Ecto neural progenitor cell (in vitro differentiated cells): ENCODE measurements at places on chromosomes 1 and 21.

DNA sequence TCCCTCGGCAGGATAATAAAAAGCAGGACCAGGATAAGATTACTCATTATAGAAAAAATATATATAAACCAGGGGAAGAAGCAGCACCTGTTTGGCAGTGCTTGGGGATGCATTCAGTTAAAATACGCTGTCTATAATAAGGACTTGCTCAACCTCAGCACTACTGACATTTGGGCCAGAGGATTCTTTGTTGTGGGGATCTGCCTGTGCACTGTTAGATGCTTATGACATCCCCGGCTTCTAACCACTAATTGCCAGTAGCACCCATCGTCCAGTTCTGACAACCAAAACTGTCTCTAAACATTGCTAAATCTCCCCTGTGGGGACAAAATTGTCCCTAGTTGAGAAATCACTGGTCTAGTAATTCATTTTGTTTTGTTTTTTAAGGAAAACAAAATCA, 242.1 kb downstream of the SLC45A1 start:
- no peak for DNase-seq

- DNase-seq = no peak
These were observed 17.3 kb downstream of the METTL13 start for GRCh38 chr1:171798765-171799164.

DNA sequence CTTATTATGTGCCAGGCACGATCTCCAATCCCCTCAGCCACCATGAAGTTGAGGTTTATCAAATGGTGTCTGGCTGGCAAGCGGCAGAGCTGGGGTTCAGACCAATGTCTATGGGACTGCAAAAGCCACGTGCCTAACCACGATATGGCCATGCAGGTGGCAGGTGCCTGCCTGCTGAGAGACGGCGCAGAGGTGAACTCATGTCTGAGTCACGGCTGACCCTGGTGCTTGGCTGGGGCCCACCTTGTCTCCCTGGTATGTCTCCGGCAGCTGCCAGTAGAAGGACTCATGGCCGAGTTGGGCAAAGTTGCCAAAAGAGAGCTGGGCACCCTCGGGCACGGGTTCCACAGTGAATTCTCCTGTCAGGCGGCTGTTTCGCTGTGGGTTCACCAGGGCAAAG, 59.9 kb downstream of the LDLRAD2 start:
- no peak for DNase-seq

DNA sequence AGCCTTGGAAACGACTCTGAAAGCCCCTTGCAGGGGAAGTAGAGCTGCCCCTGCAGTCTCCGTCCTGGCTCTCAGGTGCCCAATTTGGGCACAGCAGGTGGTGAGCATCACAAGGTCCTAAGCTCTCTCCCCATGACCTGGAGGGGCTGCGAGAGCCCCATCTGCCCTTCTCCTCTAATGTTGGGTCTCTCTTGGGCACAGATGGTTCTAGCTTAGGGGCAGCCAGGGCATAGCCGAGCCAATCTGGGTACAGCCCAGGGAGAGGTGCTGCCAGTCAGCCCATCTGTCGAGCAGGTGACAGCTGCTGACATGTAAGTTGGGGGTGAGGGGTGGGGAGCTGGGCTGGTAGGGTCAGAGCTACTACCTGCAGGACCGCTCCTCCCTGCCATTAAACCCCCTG, 50.7 kb downstream of the SYT2 start:
- DNase-seq = no peak

- no peak for DNase-seq
These were observed 5.5 kb upstream of the PLEKHM2 start for GRCh38 chr1:15678578-15678977.

- no peak for DNase-seq
These were observed 27.4 kb downstream of the PIGM start for GRCh38 chr1:160004425-160004824.

GRCh38 chr1:226731257-226731893, 7.7 kb downstream of the ITPKB start:
- no peak for DNase-seq

GRCh38 chr1:86487131-86487810, 18.5 kb downstream of the CLCA1 start:
- no peak for DNase-seq

DNA sequence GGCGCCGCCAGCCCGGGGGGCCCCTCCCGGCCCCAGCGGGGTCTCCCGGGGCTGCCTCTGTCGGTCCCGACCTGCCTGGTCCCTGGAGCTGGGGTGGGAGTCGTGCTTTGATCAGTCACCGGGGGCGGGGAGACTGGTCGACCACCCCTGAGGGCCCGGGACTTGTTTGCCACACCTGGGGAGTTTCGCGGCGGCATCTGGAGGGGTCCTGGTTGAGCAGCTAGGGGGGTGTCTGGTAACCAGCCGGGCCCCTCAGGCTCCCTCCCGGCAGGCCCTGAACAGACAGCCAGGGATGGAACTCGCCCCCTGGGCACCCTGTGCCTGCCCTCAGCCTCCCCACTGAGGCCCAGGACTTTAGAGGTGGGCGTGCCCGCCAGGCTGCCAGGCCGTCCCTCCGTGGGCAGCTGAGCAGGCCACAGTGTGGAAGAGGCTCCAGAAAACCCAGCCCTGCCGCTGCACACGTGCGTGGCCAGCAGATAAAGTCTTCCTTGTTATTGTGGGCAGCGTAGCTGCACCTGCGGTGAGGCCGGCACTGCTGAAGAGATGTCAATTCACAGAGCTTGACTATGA, 13.3 kb upstream of the SAMD11 start:
- DNase-seq = peak; percentile 45

DNA sequence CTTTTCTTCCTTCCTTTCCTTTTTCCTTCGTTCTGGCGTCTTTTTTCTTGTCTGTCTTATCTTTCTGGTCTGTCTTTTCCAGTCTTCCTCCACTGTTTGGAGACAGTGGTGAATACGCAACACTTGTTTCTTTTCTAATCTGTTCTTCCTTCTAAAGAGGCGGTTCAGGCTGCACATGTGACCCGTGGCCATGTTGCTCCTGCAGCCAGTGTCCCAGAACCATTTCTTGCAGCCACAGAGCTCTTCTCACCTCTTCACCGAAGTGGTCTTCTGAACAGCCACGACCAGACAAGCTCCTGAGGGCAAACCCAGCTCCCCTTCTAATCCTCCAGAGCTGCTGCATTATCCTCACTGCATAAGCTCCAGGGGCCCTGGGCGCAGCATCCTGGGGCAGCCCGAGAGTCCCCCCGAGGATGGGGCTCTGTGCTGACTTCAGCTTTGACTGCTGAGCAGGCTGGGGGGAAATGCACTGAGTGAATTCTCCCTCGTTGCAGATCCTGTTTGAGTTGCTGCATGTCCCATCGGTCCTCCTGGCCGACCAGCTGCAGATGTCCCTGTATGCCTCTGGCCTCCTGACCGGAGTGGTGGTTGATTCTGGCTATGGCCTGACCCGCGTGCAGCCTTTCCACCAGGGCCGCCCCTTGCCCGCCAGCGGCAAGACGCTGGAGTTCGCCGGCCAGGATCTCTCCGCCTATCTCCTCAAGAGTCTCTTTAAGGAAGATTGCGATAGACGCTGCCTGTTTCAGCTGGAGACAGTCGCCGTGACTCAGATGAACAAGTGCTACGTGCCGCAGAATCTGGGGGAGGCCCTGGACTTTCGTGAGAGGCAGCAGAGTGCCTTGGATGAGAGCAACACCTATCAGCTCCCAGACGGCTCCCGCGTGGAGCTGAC, 70.4 kb downstream of the ACTL8 start:
- DNase-seq = no peak

DNA sequence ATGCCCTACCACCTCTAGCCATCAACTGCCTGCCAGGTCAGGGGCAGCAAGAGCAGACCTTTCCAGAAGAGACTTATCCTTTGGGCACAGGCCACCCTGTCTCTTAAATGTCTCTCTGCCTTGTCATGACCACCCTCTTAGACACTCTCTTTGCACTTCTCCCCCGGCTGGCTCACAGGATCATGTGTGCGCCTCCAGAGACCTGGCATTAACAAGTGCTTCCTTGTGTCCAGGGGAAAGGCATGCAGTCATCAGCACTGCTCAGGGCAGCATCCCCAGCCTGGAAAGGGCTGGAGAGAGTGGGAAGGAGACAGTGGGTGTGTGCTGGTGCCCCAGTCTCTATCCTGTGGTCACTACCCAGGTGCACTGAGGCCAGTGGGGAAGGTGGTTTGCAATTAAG, 85.2 kb upstream of the TLR5 start:
- no peak for DNase-seq

- no peak for DNase-seq
These were observed 722 bp downstream of the LZIC start for GRCh38 chr1:9942399-9942938.

DNA sequence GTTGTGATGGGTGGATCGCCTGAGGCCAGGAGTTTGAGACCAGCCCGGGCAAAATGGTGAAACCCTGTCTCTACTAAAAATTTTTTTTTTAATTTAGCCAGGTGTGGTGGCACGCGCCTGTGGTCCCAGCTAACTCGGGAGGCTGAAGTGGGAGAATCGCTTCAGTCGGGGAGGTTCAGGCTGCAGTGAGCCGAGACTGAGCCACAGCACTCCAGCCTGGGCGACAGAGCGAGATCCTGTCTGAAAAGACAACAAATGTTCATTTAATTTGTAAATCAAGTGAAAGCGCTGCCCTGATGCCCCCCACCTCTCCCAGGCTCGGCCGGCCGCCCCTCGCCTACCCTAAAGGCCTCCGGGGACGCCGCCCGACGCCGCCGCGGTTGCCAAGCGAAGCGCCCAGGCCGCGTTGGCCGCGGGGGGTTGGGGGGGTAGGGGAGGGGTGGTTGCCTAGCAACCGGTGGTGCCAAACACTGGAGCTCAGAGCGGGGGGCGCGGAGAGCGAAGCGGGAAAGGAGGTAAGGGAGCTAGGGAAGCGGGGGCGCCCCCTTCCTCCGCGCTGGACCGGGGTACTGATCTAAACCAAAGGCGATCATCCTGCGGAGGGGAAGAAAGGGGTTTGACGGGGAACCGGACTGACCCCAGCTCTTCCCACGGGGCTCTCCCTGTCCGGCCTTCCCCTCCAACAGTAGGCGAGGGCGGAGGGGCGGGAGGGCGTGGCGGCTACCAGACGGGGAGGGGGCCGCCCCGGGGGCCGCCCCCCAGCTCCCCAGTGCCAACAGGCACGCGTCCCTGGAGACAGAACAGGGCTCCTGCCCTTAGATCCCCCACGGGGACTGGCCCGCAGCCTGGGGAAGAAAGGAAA, at the start of gene TEKT2:
Gene TEKT2 (plus strand): TSS at position 460 of the 862 bp plus-strand sequence. CDS start 828 bp downstream, outside the sequence.
- DNase-seq = peak; percentile 94

GRCh38 chr1:32276032-32276782, 15.7 kb upstream of the HDAC1 start:
- no peak for DNase-seq

DNA sequence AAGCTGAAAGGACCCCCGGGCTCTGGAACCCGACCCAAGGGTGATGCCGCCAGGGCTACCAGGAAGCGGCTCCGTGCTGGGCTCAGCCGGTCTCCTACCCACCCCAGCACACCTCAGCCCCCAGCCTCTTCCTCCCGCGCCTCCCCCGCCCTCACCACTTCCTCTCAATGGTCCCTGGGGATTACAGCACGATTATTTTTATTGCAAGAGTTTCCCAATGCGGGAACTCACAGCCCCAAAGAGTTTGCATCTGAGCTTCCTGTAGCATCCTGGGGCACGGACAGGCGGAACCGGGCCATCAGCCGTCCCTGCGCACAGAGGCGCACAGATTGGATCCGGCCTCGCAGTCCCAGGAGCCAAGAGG, 8.7 kb upstream of the SLX9 start:
- DNase-seq = no peak

- DNase-seq = no peak
These were observed 37.1 kb downstream of the EEIG2 start for GRCh38 chr1:108597041-108597440.

- DNase-seq = peak; percentile 82
These were observed 13.7 kb upstream of the E2F2 start for GRCh38 chr1:23544444-23545389.

DNA sequence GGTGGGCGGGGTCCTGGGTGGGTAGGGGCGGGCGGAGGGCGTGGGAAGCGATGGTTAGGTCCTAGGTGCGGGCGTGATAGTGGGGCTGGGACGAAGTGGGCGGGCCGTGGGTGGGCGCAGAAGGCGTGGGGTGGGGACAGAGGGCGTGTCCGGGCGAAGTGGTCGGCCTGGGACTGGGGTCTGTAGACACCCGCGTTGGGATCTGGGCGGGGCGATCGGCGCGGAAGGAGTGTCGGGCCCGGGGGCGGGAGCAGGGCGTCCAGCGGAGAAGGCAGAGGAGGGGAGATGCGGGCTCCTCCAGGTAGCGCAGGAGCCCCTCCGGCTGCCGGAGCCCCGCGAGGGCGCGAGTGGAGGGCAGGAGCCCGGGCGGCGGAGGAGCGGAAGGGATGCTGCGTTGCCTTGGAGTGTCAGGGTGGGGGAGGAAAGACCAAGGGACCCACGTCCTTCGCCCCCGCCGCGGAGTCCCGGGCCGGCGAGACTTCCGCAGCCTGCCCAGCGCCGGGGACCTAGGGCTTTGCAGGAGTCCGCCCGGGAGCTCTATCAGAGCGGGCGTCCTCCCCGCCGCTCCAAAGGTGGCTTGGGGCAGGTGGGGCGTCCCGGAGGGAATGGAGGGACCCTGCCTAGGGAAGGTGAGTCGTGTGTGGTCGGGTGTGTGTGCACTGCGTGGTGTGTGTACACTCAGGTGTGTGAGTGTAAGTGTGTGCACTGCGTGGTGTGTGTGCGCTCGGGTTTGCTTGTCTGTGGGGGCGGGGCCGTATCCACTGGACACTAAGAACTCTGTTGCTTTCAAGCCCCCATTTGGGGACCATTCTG, 27.0 kb upstream of the PRSS38 start:
- DNase-seq = peak; percentile 90

GRCh38 chr1:153968408-153968807, 706 bp downstream of the CREB3L4 start:
- no peak for DNase-seq

GRCh38 chr1:76257823-76258222, 183.3 kb downstream of the ST6GALNAC3 start:
- no peak for DNase-seq

DNA sequence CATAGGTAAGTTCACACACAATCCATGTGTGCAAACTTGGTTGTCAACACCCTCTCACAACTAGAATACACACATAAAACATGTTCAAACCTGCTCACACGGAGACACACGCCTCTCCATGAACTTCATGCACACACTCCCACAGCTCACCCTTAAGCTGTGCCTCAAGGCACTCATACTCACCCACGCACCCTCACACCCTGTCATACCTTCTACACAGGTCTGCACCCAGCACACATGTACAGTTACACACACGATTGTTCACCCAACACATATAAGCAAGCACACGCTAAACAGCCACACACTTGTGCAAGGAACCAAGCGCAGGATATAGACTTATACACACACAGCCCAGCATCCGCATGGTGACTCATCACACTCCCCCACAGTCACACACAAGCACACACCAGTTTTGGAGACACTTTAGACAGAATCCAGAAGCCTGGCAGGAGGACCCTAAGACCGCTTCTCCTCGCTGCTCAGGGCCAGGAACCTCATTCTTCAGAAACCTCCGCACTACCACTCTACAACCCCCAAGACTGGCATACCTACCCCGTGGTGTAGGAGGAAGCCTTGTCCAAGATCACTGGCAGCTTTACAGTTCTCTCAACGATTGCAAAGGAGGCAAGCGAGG, 58.7 kb upstream of the ZC3H12A start:
- DNase-seq = no peak

DNA sequence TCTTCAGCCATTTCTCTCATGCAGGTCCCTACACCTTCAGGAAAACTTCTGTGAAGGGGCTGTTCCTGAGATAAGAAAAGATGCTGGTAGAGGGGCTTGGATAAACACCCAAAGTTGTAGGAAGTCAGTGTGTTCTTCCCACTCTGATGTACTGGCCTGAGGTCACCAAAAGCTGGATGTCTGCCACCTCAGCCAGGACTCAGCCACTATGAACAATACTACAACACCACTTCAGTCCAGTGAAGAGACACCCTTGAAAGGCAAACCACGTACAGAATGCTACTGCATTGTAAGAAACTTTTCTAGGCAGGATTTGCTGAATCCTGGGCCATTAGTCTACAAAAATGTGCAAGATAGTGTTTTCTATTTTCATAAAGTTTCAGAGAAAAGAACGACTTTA, 2.4 kb downstream of the PTPN14 start:
- no peak for DNase-seq
